ENCODE measurements at places on chromosomes 12 and 14.

DNA sequence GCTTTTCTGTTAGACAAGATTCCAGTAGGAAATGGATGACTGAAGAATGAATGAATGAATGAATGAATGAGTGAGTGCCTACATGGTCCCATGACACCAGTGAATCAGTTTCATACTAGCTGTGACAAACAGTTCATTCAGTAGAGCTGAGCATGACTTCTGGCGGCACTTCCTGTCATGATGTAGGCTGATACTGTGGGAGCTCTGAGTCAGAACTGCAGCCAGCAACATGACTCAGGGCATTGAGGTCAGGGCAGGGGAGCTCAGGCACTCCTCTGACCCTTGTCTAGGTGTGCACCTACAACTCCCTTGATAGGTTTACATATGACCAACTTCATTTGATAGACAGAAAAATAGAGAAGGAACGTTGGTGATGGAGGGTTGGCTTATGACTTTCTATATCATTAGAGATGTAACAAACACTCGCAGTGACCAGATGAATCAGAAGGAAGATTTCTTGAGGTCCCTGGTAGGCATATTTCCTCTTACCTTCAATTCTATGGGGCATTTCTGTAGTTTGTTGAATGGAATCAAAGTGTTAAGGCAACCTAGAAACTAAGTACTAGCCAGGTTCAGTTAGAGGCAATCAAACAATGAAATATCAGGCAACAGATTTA lies 139.3 kb upstream of the ARHGAP5 start:
- DNase-seq: peak; percentile 77

- no peak for DNase-seq
These were observed 133.2 kb downstream of the PRKCH start for GRCh38 chr14:61454545-61454944.

GRCh38 chr14:104891121-104891551 lies 26.1 kb downstream of the CEP170B start:
- DNase-seq: no peak

GRCh38 chr12:17020765-17021164 lies 414.8 kb upstream of the LMO3 start:
- DNase-seq: no peak

DNA sequence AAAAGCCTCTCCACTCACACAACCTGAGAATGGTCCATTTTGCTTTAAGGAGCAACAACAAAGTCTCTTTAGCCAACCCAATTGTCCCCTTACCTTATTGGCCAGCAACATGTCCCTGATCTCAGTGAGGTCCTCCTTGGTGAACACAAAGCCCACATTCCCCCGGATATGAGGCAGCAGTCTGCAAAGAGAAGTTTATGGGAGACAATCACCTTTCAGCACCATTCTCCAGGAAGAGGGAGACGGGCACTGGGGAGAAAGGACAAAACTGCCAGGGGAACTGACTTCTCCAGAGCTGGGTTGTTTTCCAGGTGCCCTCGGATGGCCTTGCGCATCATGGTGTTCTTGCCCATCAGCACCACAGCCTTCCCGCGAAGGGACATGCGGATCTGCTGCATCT lies 1.9 kb downstream of the RPLP0 start:
- no peak for DNase-seq

GRCh38 chr14:22747769-22748168 lies 18.7 kb upstream of the OXA1L start:
- no peak for DNase-seq

Measured in hematopoietic multipotent progenitor cell treated with erythropoietin and hydrocortisone succinate and interleukin-3 and kit ligand, for 4 days (in vitro differentiated cells).